Activated CD4-positive, alpha-beta T cell treated with anti-CD3 and anti-CD28 coated beads for 24 hours (primary cell): ENCODE measurements at places on chromosomes 1 and 21.
A peak's percentile ranks its signal among the peaks of the same experiment; 100 is the strongest.

DNA sequence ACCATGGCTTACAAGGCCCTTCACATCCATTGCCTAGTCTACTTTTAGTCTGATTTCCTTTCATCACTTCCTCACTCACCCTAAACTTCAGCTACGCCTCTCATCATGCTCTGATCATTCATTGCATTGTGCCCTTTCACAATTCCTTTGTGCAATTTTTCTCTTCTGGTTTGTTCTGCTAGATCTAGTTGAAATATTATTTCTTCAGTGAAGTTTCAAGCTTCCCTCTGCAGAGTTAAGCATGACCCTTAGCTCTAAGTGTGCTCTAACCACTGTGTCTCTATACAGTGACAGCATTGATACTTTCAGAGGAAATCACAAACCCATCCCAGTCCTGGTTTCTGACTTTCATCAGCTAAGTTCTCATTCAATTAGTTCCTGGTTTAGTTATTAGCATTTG, 166.1 kb downstream of the PLA2G4A start:
- DNase-seq, result no peak

DNA sequence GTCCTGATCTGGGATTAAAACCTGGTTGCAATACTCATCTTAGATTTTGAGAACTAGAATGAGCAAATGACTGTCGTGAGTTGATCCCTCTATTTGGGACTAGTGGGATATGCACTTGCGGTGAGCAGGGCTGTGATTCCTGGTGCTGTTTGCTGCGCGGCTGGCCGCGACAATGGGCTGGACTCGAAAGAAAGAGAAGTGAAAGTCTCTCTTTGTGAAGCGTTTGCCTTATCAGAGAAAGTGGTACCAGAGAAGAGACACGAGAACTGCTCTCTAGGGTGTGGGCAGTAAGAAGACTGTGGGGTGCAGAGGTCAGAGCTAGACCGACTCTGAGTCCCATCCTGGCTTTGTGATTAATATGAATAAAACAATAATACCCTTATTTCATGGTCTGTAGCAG, 8.6 kb downstream of the ST6GALNAC3 start:
- no peak for DNase-seq

DNA sequence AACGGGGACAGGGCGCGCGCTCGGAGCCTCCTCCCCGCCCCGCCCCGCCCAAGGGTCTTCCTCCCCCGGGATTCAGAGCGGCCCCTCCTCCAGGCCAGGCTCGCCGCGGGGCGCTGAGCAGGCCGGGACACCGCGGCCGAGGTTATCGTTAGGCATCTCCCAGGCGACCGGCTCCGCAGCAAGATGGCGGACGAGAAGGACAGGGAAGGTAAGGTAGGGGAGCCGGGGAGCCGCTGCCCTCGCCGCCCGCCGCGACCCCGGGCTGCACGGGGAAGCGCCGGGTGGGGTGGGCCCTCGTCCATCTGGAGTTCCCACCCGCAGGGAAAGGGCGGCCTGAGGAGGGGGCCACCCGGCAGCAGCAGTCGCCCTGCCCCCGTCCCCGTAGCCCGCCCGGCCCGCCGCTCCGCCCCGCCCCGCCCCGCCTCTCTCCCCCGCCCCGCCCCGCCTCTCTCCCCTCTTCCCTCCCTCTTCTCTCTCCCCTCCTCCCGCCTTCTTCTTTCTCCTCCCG, 105.9 kb upstream of the HNRNPU start:
- peak; percentile 48 for DNase-seq

- DNase-seq, result no peak
Observed at GRCh38 chr1:184649451-184649888, 105.2 kb downstream of the EDEM3 start.

DNA sequence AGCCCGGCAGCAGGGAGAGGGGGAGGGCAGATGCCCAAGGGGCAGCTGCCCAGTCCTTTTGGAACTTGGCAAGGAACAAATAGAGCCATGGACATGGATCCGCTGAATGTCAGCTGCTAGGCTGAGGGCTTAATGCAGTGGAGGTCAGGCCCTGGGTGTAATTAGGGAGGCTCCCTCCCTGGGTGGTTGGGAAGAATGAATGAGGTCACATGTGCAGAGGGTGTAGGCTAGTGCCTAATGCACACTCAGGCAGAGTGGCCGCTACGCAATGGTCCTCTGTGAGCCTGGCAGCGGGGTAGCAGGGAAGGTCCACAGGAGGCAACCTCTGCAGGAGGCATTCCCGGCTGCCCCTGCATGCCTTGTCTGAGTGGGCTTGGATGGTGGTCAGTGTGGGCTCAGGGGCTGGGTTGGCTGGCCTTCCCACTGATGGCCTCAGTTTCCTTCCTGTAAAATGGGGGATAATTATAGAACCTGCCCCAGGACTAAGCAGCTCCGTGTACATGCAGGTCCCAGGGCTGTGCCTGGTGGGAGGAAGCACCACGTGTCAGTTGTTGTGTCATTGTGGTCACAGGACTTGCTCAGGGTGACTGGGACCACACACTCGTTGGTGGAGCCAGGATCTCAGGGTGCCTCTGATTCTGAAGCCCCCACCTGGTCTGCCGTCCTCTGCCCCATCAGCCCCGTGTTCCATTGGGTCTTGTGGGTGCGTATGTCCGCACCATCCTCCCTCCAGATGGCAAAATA, 81.6 kb upstream of the ACTL8 start:
- DNase-seq, result no peak

- no peak for DNase-seq
Observed at GRCh38 chr1:198986036-198986435, 347.2 kb downstream of the PTPRC start.

DNA sequence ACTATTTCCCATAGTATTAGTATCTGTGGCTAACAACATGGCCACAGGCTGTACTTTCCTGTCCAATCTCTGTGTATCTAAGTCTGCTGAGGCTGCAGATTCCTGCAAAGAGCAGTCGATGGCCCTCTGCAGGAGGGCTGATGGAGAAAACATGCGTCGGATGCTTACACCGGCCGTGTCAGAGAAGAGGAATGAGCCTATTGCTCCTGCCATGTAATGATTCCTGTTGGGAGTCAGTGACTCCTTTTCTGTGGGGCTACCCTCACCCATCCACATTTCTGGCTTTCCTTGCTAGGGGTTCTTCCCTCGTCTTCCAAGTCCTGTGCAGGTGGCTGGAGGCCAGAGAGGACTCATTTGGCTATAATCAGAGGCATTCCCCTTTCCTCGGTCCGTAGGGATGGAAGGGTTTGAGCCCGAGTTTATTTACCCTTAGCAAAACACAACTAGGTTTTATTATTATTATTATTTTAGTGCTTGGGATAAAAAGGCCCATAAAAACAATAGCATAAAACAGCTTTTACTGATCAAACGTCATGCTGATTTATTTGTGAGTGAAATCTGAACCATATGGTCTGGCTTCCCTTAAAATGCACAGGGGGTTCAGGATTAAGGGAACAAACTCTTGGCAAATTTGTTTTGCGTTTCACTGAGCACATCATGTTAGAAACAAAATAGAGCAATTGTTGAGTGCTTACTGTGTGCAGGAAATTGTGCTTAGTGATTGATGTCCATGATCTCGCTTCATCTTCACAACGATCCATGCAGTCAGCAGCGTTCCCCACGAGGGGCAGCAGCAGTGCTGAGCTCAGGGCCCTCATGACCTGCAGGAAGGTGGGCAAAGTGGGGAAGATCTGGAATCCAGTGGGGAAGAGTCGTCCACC, 70.8 kb downstream of the KIF26B start:
- DNase-seq, result no peak

GRCh38 chr1:65297706-65298105, 11.6 kb upstream of the DNAJC6 start:
- DNase-seq, result no peak

DNA sequence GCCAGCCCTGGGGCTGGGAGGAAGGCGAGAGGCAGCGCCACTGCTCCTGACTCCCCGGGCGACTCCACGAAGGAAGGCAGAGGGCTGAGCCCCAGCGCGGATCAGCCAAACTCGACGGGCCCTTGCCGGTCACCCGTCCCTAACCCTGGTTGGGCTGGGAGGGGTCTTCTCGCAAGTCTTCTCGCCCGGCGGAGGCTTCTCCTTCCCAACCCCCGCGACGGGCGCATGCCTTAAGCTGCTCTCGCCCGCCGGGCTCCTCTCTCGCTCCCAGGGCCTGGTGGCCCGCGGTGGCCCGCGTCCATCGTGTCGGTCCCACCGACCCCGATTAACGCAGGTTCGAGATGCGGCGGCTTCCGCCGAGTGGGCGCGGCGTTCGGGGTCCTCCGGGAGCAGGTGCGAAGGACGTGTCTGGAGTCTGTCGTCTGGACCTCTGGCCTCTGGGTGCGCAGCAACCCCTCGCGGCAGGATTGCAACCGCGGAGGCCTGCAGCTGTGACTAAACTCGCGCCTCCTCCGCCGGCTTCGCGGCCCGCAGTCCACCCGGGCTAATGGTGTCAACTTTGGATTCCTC, 29.0 kb upstream of the PPM1J start:
- DNase-seq, result no peak

DNA sequence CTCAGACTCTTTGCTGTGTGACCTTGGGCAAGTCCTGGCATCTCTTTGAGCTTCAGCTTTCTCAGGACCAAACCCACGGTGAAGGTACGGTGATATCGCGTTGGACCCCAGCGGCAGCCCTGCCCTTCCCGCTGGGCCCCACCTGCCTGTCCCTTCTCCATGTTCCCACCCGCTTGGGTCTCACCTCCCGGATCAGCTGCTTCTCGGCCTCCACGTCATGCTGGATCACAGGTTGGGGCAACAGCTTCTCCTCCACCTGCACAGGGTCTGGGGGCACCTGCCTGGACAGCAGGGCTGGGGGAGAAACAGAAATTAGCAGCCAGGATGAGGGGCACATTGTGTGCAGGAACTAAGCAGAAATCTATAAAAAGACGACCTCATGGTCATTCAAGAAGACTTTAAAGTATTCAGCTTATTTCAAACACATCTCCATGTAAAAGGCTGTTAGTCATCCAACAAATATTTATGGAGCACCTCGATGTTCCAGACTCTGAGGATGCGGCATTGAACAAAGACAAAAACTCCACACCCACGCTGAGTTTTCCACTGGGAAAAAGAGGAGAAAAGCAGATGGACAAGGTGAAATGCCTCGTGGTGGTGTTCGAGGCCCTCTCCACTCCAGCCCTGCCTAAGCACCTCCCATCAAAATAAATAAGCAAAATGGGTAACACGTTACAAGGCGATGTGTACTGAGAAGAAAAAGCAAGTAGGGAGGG, 19.5 kb downstream of the KIF17 start:
- DNase-seq, result no peak

DNA sequence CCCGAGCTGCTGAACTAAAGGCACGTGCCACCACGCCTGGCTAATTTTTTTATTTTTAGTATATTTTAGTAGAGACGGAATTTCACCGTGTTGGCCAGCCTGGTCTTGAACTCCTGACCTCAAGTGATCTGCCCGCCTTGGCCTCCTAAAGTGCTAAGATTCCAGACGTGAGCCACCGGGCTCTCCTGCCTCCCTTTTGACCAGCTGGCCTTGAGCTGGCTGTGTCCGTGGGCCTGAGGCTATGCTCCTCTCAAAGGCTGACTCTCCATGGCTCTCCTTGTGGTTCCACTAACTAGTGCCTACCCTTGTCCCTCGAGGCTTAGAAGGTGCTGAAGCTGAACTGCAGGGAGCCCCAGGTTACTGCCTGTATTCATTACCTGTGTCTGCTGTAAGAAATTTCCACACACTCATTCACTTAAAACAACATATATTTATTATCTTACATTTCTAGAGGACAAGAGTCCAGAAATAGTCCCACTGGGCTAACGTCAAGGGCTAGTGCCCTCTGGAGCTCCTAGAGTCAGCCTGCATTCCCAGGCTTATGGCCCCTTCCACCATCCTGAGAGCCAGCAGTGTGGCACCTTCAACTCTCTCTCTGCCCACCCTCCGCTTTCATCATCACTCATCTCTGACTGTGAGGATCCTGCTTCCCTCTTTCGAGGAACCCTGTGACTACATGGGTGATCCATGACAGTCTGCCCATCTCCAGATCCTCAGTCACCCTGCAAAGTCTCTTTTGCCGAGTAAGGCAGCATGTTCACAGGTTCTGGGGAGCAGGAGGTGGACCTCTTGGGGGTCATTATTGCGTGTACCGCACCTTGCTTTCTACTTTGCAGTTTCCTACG, 34.9 kb downstream of the ETS2 start:
- DNase-seq, result no peak

DNA sequence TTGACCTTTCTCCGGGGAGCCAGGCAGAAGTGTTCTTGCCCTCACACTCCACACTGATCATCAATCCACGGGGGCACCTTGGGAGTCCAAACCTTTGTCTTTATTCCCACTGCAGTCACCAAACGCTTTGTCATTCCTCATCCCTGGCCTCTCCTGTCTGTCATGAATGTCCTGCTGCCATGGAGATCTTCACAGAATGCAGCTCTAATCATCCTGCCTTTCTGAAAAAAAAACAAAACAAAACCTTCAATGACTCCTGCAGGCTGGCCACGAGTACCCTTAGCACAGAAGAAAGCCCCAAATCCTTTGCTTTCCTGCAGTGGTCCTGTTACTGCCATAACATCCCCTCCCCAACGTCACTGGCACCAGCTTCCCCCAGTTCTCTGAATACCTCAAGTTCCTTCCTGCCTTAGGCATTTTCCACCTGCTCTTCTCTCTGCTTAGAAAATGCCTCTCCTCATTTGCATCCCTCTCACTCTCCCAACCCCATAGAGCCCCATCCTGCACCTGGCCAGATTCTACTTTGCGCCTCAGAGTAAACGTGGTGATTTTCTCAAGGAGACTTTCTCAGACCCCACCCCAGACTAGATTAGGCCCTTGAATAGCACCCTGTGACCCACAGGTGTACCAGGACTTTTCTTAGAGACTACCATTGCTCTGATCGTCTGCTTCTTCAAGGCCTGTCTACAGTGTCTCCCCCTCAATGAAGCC, 131.2 kb downstream of the AK5 start:
- DNase-seq, result no peak

GRCh38 chr1:113207019-113207418, 134.0 kb downstream of the LRIG2 start:
- DNase-seq, result no peak

GRCh38 chr1:207944571-207944970, 33.6 kb upstream of the CD34 start:
- no peak for DNase-seq

GRCh38 chr1:23344987-23345472, 946 bp upstream of the HNRNPR start:
- no peak for DNase-seq

GRCh38 chr1:116376729-116377086, 3.7 kb downstream of the ATP1A1 start:
- DNase-seq, result no peak

GRCh38 chr1:2611031-2611501, 21.8 kb downstream of the MMEL1 start:
- DNase-seq, result no peak

- no peak for DNase-seq
Observed at GRCh38 chr1:202086579-202087350, 36.0 kb upstream of the GPR37L1 start.

GRCh38 chr1:115077286-115077983, 11.9 kb downstream of the TSPAN2 start:
- DNase-seq, result no peak
